ENCODE measurements at places on chromosomes 16 and 17.

DNA sequence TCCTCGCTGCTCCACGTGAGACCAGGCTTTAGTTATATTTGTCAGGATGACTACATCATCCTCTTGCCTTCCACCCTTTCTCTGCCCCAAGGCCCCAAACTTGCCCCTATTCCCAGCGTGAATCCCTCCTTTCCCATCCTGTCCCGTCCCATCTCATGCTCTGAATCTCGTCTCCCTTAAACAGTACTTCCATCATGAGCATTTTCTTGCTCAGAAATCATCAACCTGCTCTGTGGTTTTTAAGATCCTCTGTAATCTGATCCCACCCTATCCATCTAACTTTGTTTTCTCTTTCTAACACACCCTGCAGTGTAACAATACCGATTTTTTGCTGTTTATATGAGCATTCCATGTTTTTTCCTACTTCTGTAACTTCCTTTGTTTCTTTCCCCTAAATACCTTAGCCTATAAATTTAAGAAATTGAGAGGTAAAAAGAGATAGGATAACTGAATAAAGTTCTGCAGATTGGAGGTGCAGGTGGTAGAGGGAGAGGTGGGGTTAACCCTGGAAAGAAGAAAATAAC lies 39.7 kb downstream of the MRTFB start:
- DNase-seq = no peak

DNA sequence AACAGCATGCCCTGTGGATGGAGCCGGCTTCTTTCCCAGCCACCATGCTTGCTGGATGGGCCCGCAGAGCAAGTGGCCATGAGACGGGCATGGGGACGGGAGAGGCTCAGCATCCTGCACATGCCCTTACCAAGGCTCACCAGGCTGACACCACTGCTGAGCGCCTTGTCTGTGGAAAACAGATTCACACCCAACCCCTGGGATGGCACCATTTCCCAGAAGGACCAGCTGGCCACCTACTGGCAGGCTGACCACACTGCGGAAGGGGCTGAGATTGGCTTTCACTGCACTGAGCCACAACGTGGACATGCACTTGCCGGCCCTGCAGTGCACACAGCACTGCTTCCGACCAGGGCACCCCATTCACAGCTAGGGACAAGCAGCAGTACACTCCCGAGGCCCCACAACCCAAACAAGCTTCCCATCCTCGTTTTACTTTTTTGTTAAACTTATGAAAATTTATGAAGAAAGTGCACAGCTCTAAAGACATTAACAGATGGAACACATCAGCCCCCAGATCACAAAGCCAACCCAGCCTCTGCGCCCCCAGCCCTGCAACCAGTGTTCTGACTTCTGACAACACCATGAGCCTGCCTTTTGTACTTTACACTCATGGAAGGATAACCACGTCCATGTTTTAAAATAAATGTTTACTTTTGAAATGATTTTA lies 13.9 kb upstream of the KRTAP17-1 start:
- DNase-seq = peak; percentile 35

DNA sequence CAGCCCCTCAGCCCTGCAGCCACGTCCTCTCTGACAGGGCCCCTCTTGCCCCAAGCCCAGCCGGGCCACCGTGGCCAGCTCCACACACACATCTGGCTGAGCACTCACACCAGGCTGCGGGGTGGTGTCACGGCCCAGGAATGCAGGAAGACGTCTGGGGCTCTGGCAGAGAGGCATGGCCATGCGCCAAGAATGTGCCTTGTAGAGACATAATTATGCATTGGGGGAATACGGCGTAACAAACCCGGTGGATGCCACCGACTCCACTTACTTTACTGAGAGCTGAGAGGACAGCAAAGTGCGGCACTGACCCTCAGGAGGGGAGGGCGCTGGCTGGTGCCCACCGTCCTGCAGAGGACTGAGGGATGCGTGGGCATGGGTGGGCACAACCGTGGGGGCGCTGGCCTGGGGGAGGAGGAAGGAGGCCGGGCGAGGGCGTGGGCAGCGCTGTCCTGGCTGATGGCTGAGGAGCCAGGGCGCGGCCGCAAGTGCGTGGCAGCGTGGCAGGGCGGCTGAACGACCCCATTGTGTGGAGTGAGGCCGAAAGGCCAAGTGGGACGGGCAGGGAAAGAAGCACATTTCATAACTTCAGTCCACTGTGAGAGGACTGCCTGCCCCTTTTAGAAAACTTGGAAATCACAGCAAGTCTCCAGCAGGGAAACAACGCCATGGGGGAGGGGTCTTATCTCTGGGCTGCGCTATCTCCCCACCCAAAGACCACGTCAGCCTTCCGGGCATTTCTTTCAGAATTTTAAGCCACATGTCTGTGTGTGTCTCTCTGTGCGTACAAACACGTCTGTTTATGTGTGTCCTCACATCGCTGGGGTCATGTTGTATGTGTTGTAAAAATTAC lies 30.6 kb downstream of the METRNL start:
- DNase-seq = peak; percentile 88

- DNase-seq = no peak
Measured at GRCh38 chr16:65961476-65962143, 404.9 kb upstream of the CDH5 start.

DNA sequence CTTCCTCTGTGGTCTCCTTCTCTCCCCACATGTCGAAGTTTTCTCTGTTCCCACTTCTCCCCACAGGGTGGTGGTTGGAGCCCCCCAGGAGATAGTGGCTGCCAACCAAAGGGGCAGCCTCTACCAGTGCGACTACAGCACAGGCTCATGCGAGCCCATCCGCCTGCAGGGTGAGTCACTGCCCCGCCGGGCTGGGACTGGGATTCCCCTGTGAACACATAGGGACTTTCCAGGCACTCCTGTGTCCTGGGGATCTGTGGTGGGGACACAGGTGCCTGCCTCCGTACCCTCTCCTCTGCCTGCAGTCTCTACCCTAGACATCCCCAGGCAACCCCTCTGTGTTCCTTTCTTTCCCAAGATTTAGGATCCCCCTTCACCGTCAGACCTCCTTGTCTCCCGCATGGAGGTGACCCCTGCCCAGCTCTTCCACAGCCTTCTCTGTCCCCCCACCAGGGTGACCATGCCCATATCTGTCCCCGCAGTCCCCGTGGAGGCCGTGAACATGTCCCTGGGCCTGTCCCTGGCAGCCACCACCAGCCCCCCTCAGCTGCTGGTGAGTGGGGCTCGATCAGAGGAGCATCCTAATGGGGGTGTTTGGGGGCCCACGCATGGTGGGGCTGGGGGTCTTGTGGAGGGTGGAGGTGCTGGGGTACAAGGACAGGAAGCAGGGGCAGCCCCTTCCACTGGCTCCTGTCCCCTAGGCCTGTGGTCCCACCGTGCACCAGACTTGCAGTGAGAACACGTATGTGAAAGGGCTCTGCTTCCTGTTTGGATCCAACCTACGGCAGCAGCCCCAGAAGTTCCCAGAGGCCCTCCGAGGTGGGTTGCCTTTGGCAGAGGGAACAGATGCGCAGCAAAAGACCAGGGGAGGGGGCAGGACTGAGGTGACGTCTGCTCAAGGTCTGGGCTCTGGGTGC lies 5.8 kb downstream of the ITGAM start:
- DNase-seq = no peak

GRCh38 chr17:27577884-27578717 lies 52.9 kb upstream of the LGALS9 start:
- no peak for DNase-seq

DNA sequence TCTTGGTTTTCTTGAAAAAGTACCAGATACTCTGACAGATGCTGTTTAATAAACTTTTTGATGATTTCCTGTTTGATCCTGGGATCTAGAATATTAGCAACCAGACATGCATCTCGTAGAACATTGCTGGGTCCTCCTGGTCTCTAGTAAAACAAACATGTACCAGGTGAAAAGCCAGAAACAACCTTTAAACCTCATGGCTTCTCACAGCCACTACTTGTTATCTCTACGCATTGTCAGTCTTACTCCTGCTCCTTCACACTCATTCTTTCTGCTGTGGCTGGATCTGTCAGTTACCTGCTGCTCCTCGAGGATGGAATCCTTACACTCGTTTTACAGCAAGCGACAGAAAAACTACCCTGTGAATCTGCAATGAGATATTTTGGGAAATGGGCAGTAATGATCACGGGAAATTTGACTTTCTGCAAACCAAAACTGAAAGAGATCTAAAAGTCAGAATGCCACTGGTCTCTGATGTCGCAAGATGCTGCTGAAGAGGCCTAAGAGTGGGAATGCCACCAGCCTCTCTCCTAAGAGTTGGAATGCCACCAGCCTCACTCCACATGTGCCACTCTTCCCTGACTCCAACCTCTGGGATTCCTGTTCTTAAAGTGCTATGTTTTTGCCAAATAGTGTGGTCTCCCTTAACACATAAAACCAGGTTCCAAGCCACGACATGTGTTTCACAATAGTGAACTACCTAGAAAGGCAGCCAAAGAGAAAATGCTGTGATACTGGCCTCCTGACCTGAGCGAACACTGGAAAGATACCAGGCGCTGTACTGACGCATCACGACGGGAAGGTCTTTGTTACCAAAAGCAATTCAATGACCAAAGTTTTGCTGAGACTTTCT lies 86.3 kb downstream of the VPS53 start:
- no peak for DNase-seq

- DNase-seq = no peak
Measured at GRCh38 chr17:82416771-82417170, 1.4 kb upstream of the HEXD start.

- no peak for DNase-seq
Measured at GRCh38 chr16:79593754-79594153, 6.8 kb downstream of the MAF start.

GRCh38 chr16:77402118-77402517 lies 32.7 kb downstream of the ADAMTS18 start:
- DNase-seq = no peak

GRCh38 chr16:537415-538335 lies 10.2 kb downstream of the CAPN15 start:
- DNase-seq = no peak

DNA sequence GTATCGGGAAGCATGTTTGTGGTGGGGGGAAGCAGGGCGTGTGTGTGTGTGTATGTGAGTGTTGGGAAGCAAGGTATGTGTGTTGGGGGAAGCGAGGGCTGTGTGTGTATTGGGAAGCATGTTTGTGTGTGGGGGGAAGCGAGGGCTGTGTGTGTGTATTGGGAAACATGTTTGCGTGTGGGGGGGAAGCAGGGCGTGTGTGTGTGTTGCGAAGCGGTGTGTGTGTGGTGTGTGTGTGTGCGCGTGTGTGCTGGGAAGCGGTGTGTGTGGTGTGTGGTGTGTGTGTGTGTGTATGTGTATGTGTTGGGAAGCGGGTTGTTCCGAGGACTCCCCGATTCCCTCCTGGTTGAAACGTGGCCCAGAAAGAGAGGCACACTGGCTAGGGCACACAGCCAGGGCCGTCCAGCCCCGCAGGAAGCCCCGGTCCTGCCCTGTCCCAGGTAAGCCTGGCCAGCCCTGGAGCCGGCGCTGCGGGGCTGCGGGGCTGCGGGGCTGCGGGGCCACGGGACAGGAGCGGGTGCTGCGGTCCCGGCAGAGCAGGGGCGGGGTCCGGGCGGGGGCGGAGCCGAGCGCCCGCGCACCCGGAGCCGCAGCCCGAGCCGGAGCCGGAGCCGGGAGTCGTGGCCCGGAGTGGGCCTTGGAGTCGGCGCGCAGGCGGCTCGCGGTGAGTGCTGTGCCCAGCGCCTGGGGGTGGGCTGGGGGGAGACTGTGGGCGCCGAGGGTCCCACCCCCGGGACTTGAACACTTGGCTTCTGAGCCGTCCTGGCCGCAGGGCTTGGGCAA lies at the start of gene NOD2:
NOD2 (plus strand) TSS at position 608 of the 783 bp plus-strand sequence. CDS start 5,890 bp downstream, outside the sequence.
- no peak for DNase-seq

GRCh38 chr17:79461041-79461440 lies 149.8 kb downstream of the RBFOX3 start:
- no peak for DNase-seq

DNA sequence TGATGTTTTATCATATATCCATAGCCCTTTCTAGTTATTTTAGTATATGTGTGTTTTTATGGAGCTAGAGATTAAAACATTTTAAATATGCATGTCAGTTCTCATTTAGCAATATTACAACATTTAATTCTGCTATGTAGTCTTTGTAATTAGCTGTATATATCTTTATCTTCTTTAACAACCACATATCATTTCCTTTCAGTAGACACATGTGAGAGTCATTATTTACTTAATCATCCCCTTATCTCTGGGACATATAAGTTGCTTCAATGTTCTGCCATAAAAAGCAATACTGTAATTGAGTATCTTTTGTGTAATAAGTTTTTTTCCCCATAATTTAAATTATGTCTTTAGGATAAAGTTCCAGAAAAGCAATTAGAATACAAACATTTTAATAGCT lies 52.0 kb upstream of the CLEC3A start:
- no peak for DNase-seq

DNA sequence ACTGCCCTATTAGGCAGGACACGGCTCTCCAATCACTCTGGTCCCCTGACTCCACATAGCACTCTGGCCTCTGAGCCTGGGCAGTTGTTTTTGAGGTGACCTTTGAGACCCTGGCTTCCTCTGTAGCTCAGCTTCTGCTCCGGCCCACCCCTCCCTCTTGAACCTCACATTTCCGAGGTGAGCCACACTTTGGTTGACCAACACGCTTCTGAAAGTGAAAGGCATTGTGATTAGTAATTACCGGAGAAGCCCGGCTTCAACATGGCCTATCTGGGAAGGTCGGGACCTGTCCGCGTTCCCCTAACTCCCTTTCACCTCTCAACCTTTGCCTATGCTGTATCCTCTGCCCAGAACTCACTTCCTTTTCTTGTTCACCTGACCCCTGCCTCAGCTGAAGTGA lies 10.3 kb upstream of the ITGAX start:
- DNase-seq = no peak

DNA sequence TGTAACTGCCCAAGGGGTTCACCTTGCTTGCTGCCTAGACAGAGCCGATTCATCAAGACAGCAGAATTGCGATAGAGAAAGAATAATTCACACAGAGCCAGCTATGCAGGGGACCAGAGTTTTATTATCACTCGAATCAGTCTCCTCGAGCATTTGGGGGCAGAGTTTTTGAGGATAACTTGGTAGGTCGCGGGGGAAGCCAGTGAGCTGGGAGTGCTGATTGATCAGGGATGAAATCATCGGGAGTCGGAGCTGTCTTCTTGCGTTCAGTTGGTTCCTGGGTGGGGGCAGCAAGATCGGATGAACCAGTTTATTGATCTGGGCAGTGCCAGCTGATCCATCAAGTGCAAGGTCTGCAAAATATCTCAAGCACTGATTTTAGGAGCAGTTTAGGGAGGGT lies 9.1 kb downstream of the ITGAM start:
- no peak for DNase-seq

DNA sequence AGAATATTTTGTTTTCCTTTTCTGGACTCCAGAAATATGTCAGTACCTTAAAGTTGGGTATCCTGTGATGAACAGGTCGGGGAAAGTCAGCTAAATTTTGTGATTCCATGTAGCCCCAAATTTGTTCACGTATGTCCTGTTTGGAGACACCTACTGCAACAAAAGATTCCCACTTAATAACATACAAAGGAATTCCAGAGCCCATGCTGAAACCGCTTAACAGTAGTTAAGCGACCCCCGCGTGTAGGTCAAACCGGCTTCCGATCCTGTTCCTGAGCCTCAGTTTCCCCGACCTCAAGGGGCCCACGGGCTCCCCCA lies 477 bp downstream of the MTHFSD start:
- no peak for DNase-seq

- DNase-seq = no peak
Measured at GRCh38 chr16:17213025-17213424, 257.7 kb downstream of the XYLT1 start.
